Natural killer cell (primary cell): ENCODE measurements at places on chromosomes 7 and 10. TPM values are rescaled to one million over a fixed set of nuclear protein-coding genes. Genes with fewer than 3 reads are reported as not detected.

DNA sequence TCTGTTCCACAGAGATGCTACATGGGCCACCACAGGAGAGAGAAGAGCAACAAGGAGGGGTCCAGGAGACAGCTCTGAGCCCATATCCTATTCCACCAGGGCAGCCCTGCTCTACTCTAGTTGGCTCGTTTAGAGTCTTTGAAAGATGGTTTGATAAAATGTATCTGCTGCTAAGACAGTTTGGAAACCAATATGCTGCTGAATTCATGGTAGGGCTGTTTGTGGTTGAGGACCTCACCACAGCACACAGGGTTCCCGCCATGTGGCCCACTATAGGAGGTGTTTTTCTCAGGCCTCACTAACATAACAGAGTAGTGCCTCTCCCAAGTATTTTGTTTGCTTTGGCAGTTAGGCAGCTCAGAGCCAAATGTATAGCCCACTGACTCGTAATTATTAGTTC lies 35.8 kb upstream of the ZC3HAV1L start:
- H3K27me3 ChIP-seq: no peaks in the 10 kb centered on the region
- H3K27ac ChIP-seq: peak overlapping the region; percentile 41
- H3K4me1 ChIP-seq: peaks cover 30% of the 10 kb centered on the region
- peak; percentile 53 for DNase-seq
- H3K4me3 ChIP-seq: no peak overlapping the region
- peaks cover 75% of the 10 kb centered on the region for H3K36me3 ChIP-seq

The SUMF2 gene
- 136 TPM for total RNA-seq

GRCh38 chr7:104267701-104268368 lies 60.0 kb upstream of the ORC5 start:
- no peak overlapping the region for H3K4me3 ChIP-seq
- no peaks in the 10 kb centered on the region for H3K4me1 ChIP-seq
- no peak overlapping the region for H3K27ac ChIP-seq
- H3K27me3 ChIP-seq: peaks cover 3% of the 10 kb centered on the region
- no peak for DNase-seq

- no peak overlapping the region for H3K4me3 ChIP-seq
- no peak for DNase-seq
- no peak overlapping the region for H3K27ac ChIP-seq
These were observed 52.0 kb downstream of the SIRT1 start for GRCh38 chr10:67936416-67936815.

The NODAL gene
- total RNA-seq: not detected

The AZGP1 gene
- total RNA-seq: not detected

The SOSTDC1 gene
- total RNA-seq: not detected

- no peak overlapping the region for H3K27ac ChIP-seq
- peaks cover 53% of the 10 kb centered on the region for H3K36me3 ChIP-seq
- no peak for DNase-seq
These were observed 3.5 kb downstream of the GSTO1 start for GRCh38 chr10:104258209-104258608.

DNA sequence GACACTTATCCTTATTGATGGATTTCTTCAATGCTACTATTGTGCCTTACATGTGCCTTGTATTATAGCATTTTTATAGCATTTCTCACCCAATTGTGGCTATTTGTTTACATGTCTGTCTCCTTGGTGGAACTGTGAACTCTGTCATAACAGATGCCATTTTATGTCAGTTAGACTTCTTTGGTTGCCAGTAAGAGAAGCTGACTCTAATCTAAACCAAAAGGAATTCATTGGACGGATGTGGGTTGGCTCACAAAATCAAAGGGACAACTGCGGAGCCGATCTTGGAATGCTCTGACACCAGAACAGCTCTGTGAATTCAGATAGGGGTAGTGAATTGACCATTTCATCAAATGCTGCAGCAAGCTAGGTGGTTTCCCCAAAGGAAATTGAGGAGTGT lies 15.0 kb downstream of the GARIN1A start:
- H3K36me3 ChIP-seq: no peaks in the 10 kb centered on the region
- H3K4me1 ChIP-seq: no peaks in the 10 kb centered on the region
- H3K27ac ChIP-seq: no peak overlapping the region

The HOXA3 gene
- total RNA-seq: 0.32 TPM

GRCh38 chr7:101058355-101058754 lies 26.9 kb upstream of the TRIM56 start:
- peaks cover 3% of the 10 kb centered on the region for H3K27me3 ChIP-seq
- H3K4me1 ChIP-seq: no peaks in the 10 kb centered on the region
- DNase-seq: peak; percentile 69
- no peak overlapping the region for H3K4me3 ChIP-seq
- H3K36me3 ChIP-seq: no peaks in the 10 kb centered on the region
- no peak overlapping the region for H3K27ac ChIP-seq

- no peaks in the 10 kb centered on the region for H3K36me3 ChIP-seq
- peaks cover 5% of the 10 kb centered on the region for H3K27me3 ChIP-seq
- H3K27ac ChIP-seq: no peak overlapping the region
- no peaks in the 10 kb centered on the region for H3K4me1 ChIP-seq
These were observed 13.8 kb upstream of the SND1 start for GRCh38 chr7:127638197-127638596.

The ABCB1 gene
- total RNA-seq: 81.4 TPM

DNA sequence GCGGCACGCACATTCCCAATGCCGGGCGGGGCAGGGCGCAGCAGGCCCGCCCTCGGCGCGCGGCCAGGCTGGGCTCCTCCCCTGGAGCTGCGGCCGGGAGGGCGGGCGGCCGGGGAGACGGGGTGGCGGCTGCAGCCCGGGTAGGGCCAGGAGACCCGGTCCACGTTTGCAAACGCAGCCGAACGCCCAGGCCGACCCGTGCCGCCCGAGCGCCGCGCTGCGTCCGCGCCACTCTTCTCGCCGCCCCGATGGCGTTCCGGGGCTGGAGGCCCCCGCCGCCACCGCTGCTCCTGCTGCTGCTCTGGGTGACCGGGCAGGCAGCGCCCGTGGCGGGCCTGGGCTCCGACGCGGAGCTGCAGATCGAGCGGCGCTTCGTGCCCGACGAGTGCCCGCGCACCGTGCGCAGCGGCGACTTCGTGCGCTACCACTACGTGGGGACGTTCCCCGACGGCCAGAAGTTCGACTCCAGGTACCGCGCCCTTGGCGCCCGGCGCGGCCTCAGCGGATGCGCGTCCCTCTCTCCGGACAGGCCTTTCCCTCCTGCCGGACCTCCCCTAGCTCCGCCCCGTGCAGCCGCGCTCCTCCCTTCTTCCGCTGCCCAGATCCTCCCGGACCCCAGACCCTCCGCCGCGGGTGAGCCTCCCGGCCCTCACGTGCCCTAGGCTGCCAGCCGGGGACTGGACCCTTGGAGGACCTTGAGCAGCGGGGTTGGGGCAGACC lies at the start of gene FKBP9:
Gene FKBP9, plus strand, starts transcription at position 115 of the 720 bp plus-strand sequence. Its CDS starts 134 bp downstream, at position 249.
- no peak within 1 kb of the TSS for H3K27ac ChIP-seq
- H3K4me3 ChIP-seq: no peak within 1 kb of the TSS
- DNase-seq: no peak
- no peaks in the 10 kb centered on the region for H3K36me3 ChIP-seq
- peaks cover 8% of the 10 kb centered on the region for H3K4me1 ChIP-seq
- H3K27me3 ChIP-seq: peaks cover 18% of the 10 kb centered on the region

GRCh38 chr10:18209241-18209640 lies 69.0 kb downstream of the CACNB2 start:
- H3K4me3 ChIP-seq: no peak overlapping the region
- H3K4me1 ChIP-seq: no peaks in the 10 kb centered on the region
- no peaks in the 10 kb centered on the region for H3K27me3 ChIP-seq
- DNase-seq: no peak
- no peak overlapping the region for H3K27ac ChIP-seq

The ERVW-1 gene
- total RNA-seq: not detected

The GOLGA7B gene
- total RNA-seq: 4.1 TPM

The LRRC61 gene
- 16.7 TPM for total RNA-seq

DNA sequence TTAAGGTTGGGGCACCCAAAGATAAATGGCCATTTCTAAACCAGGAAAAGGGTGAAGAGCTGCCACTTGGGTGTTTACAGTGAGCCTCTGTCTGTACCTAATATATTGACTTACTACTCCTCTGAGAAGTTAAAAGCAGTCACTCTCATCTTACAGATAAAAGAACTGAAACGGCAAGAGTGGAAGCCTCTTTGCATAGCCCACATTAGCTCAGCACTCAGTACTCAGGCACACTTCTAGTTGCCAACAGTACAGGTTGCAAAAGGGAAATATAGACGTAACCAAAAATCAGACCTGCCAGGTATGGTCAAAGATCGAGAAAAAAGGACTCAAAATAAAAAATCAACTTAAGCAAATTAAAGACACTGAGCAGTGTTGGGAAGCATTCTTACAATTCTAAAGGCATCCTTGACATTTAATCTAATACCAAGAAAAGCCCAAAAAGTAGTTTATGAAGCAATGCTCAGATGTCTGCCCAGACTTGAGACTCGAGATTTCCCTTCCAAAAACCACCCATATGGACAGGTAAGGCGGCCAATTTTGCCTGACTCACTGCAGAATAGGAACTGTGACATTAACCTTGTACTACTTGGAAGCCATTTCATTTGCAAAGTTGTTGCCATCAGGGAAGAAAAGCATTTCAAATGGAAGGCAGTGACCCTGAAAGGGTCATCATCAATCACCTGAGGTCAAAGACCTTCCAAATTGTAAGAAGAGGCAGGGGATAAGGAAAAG lies 139.3 kb downstream of the SLC25A13 start:
- no peak for DNase-seq
- no peaks in the 10 kb centered on the region for H3K4me1 ChIP-seq
- H3K4me3 ChIP-seq: no peak overlapping the region
- H3K27me3 ChIP-seq: no peaks in the 10 kb centered on the region
- no peak overlapping the region for H3K27ac ChIP-seq
